ENCODE measurements at places on chromosomes 4 and X.
A peak's percentile ranks its signal among the peaks of the same experiment; 100 is the strongest.

DNA sequence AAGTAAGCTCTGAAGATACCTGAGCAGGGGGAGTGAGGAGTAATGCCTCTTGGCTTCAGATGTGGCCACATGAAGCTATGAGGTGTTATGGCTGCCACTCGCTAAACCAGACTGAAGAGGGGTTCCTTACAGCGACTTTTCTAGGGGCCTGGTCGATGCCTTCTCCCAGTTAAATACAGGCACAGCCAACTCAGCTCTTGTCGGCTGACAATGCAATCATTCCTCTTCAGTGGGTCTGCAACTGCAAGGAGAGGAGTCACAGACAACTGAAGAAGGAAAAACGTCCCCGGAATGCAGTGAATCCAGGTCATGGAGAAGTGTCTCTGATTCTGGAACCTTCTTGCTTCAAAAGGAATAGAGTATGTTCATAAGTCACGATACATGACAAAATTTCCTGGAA lies 106.4 kb downstream of the RNF150 start:
- DNase-seq = no peak

DNA sequence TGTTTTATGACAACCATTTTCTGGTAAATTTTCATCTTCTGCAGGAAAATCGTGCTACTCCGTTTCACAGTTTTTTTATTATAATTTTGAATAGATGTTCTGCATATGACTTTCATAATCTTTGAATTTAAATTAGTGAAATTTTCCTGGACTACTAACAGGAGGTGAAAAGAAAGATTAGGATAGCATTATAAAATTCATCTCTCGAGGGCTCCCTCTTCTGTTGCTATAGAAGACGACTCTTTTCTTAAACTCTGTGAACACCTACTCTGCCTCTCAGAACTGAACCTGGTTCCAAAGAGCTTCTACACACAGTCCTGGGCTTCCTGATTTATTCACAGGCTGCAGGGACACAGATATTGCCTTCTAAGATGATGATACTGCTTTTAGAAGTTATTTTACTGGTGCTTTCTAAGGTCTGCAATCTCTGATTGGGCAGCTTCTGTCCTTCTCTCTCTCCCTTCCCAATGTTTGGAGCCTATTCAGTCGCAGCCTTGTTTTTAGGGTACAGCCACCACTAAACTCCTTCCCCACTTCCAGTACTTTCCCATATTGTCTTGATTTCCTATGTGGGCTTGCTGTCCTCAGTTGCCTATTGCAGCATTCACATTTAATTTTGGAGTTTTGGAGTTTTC lies 10.1 kb upstream of the SAP30 start:
- DNase-seq = peak; percentile 43

GRCh38 chr4:101197350-101197749 lies 150.0 kb downstream of the PPP3CA start:
- no peak for DNase-seq

- no peak for DNase-seq
These were observed 603.2 kb upstream of the FAM241A start for GRCh38 chr4:111542056-111542455.

- no peak for DNase-seq
These were observed 232.5 kb upstream of the INTU start for GRCh38 chr4:127400276-127400675.

- DNase-seq = no peak
These were observed 95.4 kb downstream of the NKX6-1 start for GRCh38 chr4:84403656-84404055.

- no peak for DNase-seq
These were observed 215.2 kb upstream of the PSAPL1 start for GRCh38 chr4:7649741-7650531.

- no peak for DNase-seq
These were observed 37.1 kb downstream of the BRCC3 start for GRCh38 chrX:155108427-155108826.

- DNase-seq = no peak
These were observed 79.5 kb downstream of the FAM184B start for GRCh38 chr4:17701882-17702281.

- no peak for DNase-seq
These were observed 9.5 kb downstream of the TLR1 start for GRCh38 chr4:38795087-38795486.

GRCh38 chrX:144275367-144275766 lies 391.5 kb downstream of the UBE2NL start:
- DNase-seq = no peak

DNA sequence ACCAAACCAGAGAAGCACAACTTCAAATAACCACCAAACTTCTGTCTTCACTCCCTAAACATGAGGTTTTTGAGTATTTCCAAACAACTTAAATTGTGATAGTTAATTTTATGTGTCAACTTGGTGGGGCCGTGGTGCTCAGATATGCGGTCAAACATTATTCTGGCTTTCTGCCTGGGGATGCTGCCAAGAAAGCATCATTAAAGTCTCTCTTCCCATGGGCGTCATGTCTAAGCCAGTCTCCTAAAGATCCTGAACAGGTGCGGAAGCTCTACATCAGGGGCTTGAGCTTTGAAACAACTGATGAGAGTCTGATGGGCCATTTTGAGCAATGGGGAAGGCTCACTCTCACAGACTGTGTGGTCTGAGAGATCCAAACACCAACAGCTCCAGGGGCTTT lies 24.1 kb upstream of the SOD3 start:
- DNase-seq = no peak

DNA sequence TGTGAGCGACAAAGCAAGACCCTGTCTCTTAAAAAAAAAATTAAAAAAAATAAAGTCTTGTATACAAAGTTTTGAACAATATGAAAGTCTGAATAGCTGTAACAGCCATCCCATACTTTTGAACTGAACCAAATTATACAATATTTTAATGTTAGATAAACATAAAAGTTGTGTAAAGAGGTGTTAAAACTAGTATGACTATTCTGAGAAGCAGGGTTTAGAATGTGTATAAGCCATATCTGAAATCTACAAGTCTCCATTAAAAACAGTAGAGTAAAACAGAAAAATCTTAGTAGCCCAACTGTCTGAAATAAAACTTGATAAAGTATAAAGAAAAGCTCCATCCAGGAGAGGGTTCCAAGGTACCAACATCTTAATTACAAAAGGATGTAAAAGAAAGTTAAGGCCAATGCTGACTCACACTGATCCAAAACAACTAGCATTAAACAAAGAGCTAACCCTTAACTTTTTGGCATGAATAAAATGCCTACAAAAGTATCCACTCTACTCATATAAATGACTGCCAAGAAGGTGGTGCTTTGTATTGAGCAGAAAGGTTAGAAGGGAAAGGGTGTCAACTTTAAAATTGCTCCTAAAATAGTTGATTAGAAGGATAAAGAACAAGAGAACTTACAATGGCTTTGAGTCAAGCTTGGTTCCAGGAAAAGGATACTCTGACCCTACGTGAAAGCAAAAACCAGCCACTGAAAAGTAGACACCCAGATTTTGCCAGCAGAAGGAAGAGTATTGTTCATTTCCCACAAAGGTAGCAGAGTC lies 18.5 kb downstream of the CNOT6L start:
- no peak for DNase-seq

DNA sequence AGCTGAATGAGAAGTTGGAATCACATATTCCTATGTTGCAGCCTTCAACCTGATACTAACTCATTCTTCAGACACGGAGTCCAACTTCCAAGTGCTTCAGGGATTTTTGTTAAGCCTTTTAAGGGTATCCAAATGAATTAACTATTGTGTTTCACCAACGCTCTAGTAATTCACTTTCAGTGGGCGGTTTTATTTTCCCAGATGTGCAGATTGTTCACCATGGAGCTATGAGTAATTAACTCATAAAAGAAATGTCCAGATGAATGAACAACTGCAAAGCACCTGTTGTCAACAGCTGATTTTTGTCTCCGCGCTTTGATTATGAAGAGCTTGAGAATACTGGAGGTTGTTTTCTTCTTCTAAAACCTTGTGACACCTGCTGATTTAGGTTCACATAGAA lies 187.6 kb downstream of the CBR4 start:
- DNase-seq = no peak

DNA sequence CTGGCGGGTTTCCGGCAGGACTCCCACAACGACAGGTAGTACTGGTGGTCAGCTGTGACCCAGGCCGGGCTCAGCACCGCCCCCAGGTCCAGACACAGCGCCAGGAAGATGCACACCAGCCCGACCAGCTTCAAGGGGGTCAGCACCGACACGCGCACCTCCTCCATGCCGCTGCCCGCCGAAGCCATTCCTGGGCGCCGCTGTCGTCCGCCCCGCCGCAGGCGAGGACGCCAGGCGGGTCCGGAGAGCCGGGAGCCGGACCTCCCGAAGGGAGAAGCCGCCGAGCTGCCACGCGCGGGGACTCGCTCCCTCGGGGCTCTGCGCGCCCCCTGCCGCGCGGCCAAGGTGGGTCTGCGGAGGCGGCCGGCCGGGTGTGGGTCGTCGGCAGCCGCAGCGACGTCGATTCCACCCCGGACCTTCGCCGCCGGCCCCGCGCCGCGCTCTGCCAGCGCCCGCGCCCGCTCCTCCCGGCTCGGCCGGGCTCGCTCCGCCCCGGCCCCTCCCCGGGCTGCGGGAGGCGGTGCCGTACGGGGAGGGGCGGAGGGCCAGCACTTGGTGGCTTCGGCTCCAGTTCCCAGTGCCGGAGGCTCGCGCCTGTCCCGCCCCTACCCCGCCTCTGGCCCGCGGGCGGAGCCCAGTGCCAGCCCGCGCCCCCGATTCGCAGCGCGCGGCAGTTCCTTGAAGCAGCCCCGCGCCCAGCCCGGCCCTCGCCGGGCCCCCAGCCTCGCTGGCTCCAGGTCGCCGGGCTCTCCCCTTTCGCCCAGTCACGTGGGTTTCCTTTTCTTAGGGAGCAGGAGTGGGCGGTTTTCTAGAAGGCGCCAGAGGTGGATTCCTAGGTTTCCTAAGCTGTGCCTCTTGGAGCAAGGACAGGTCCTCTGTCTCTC lies at the start of gene TMEM47:
Gene TMEM47, minus strand, starts transcription at position 444 of the 884 bp plus-strand sequence. Its CDS starts 256 bp downstream, at position 188.
- DNase-seq = peak; percentile 75

DNA sequence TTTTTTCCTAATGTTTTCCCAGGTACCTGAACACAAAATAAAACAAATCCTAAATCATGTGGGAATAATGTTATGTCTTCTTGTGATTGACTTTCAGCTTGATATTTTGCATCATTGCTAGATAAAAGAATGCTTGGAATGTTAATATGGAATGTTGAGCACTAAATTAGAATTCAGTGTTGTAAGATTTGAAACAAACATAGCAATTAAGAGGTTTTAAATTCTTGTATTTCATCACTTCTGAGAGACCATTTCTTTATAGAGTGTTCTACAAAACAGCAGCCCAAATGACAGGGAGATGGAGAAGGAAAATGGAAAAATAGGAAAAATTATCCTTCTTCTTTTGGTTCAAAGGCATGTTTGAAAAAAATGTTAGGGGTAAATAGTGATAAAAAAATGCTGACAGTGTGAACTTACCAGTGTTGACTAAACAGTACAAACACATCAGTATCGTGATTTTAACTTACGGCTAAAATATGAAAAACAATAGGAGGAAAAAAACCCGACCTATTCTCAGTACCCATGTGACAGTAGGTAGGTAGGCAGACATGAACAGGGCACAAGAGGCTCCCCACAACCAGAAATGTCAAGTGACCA lies 102.6 kb upstream of the PDE5A start:
- no peak for DNase-seq

- DNase-seq = no peak
These were observed 1.6 kb downstream of the PAPSS1 start for GRCh38 chr4:107718351-107718965.

DNA sequence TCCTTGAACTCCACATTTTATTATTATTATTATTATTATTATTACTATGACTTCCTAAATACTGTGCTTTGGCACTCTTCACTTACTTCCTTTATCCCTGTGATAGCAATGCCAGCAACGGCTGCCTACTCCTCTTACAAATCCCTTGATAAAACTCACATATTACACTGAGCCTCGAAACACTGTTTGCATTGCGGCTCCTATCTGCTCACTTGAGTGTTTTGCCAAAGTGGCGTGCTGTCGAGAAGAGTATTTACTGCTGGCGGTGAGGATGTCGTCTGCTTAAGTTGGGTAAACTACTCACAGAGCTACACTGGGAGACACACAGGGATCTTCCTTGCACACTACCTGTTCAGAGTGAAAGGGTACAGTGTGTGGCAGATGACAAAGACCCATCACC lies 143.4 kb upstream of the VCX3A start:
- DNase-seq = no peak

DNA sequence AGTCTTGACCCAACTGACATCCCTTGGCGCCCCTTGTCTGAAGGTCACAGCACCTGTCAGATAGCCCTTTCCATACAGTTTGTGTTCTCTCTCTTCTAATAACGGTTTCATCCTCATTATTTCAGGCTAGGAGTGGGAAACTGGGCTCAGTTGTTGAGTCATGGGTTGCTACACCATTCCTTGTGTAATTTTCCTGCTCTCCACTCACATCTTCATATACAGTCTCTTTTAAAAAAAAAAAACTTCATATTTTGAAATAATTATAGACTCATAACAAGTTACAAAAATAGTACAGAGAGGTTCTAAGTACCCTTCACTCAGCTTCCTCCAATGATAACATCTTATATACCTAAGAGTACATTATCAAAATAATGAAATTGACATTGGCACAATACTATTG lies 60.2 kb upstream of the GRPR start:
- DNase-seq = no peak

All from T47D (cell line).